Glutamatergic neuron (in vitro differentiated cells): ENCODE measurements at places on chromosomes 1 and 21. TPM values are rescaled to one million over a fixed set of nuclear protein-coding genes. Genes with fewer than 3 reads are reported as not detected.

DNA sequence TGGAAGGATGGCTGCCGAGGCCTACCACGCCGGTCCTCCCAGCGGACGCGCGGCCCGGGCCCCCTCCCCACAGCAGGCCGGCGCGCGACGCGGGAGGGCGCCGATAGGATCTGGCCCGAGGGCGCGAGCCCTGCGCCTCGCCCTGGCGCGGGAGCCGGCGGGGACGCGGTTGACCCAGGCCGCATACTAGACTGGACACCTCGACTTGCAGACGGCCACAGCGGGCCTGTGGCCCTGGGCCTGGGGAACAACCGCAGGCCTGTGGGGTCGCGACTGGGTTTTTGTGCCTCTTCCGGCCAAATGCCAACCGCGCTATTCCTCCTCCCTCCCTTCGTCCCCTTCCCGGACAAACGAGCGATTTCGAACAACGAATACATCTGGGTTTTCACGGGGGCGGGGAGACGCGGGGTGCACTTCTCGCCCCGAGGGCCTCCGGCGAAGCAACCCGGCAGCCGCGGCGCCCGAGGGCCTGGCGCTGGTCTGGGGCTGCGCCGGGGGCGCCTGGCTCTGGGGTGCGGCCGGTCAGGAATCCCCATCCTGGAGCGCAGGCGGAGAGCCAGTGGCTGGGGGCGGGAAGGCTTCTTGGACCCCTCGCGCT, 2.4 kb downstream of the NHLH2 start:
- DNase-seq = peak; percentile 39
- peaks cover 29% of the 10 kb centered on the region for H3K4me1 ChIP-seq
- H3K27me3 ChIP-seq = peaks cover 43% of the 10 kb centered on the region
- H3K27ac ChIP-seq = peak overlapping the region; percentile 99
- H3K4me3 ChIP-seq = peak overlapping the region; percentile 97
- H3K36me3 ChIP-seq = peaks cover 24% of the 10 kb centered on the region

Gene OR2G3
- total RNA-seq = not detected

Gene WDR47
- total RNA-seq = 128 TPM

DNA sequence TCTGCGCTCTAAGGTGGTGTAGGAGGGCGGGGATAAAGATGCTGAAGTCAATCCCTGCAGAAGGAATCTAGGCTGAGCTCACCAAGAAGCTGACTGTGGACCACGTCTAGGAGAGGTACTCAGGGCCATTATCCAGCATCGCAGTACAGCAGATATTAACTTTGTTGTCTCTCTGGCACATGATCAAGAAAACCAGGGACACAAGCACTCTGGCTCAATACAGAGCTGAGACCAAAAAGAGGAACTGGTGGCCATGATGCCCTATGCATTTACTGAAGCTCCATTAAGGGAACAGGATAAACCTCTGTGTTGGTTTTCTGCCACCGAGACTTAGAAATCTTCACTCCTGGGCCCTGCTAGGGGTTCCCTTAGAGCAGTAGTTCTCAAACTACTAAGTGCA, 38.0 kb upstream of the ANGPTL7 start:
- no peaks in the 10 kb centered on the region for H3K36me3 ChIP-seq
- H3K4me1 ChIP-seq = no peaks in the 10 kb centered on the region
- no peak overlapping the region for H3K27ac ChIP-seq
- H3K27me3 ChIP-seq = no peaks in the 10 kb centered on the region
- H3K4me3 ChIP-seq = no peak overlapping the region

DNA sequence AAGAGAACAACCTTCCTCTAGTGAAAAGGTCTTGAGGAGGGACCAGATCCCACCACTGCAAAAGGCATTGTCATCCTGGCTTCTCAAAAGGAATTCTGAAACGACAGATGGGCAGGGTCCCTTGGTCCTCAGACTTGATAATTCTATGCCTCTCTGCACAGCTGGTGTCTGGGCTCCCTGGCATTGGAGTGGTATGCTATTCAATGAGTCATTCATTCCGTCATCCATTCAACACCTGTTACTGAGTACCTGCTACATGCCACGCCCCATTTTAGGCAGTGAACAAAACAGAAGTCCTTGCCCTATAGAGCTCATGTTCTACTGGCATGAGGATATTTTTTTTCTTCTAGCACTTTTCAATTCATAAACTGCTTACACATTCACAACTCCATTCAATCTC, 45.8 kb upstream of the HMGB4 start:
- peaks cover 3% of the 10 kb centered on the region for H3K27me3 ChIP-seq

Gene PPFIA4
- 74.7 TPM for total RNA-seq

DNA sequence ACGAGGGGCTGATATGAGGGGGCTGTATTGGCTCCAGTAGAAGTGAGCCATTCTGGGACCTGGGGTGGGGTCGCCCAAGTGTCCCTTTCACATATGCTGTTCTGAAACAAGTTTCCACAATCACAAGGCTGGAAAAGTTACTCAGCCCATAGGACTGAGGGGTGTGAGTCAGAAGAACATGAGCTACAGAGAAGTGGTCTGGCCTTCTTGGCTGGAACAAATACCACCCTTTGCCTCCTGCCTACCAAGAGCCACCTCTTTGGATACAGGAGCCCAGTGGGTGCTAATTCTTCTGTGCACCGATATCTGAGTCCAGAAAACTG, 42.4 kb downstream of the MEF2D start:
- no peaks in the 10 kb centered on the region for H3K4me1 ChIP-seq
- H3K27ac ChIP-seq = no peak overlapping the region
- no peaks in the 10 kb centered on the region for H3K27me3 ChIP-seq
- DNase-seq = no peak
